ENCODE measurements at places on chromosomes 11 and 22. TPM values are rescaled to one million over a fixed set of nuclear protein-coding genes. Genes with fewer than 3 reads are reported as not detected.

IL10RA gene
- total RNA-seq, result 8.7 TPM

- DNase-seq, result no peak
Measured at GRCh38 chr11:65373839-65374580, 8.4 kb downstream of the SLC25A45 start.

GRCh38 chr22:37079668-37080171, 28.2 kb downstream of the KCTD17 start:
- no peak for DNase-seq

DNA sequence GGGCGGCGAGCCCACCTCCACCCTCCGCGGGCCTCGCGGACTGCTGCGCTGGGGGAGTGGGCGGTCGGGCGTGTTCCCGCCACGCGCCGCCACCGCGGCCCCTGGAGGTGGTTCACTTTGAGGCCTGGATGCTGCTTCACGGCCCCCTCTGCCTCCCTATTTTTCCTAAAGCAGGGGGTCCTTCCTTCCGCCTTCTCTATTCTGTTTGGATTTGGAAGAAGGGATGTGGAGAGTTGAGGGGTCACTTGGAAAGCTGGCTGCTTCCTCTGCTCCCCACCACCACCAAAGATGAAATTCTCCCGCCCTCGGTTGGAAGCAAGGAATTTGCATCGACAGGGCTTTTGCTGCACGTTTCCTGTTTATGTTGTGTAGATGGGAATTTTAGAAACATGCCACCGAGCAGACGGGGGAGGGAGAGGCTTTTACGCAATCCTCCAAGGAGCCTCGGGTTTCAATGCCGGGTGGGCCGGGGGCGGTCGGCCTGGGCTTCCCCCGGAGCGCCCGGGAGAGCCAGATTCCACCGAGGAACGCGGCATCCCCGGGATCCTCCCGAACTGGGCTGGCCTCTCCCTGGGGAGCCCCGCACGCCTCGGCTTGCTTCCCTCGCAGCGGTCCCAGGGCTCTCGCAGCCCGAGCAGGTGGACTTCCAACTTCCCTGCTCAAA, 403 bp upstream of the SBF2 start:
- peak; percentile 48 for DNase-seq

DNA sequence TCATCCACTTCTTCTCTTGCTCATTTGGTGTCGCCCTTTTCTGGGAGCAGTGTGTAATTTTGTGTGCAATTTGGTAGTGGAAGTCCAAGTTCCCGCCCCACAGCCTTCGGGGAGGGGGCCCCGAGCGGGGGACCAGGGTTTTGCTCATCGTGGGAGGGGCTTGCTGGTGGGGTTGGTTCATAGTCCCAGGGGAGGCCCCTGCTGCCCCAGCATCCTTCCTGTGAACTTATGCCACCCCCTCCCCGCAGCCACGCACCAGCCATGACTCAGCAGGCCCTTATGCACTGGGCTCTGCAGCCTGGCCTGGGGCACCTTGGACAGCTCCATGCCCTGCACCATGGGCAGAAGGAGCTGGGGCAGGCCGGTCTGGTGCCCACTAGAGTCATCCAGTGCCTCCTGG, 1183.6 kb downstream of the BRD1 start:
- peak; percentile 4 for DNase-seq

All from heart right ventricle (tissue), 16 donors.